Endothelial cell of coronary artery (primary cell): ENCODE measurements at places on chromosomes 2 and 18. TPM values are rescaled to one million over a fixed set of nuclear protein-coding genes. Genes with fewer than 3 reads are reported as not detected.

The CCDC85A gene
- total RNA-seq, result 11.2 and 24.1 TPM in 2 replicates

The TGFA gene
- 0.09 and 0.38 TPM in 2 replicates for total RNA-seq

The AQP4 gene
- not detected in 2 replicates for total RNA-seq

The HK2 gene
- total RNA-seq, result 14.9 and 38.7 TPM in 2 replicates

The PRKAG3 gene
- not detected in 2 replicates for total RNA-seq

The ASXL2 gene
- 4.7 and 5.6 TPM in 2 replicates for total RNA-seq

The COL5A2 gene
- 119 and 325 TPM in 2 replicates for total RNA-seq
